ENCODE measurements at places on chromosomes 4 and X. TPM values are rescaled to one million over a fixed set of nuclear protein-coding genes. Genes with fewer than 3 reads are reported as not detected.

MBNL3 gene
- total RNA-seq: 0.11 TPM

CT55 gene
- not detected for total RNA-seq

GRCh38 chrX:10847333-10847732 is 226.9 kb upstream of the MID1 start:
- DNase-seq: no peak

GRCh38 chr4:35970366-35970960 is 273.9 kb downstream of the ARAP2 start:
- no peak for DNase-seq

- DNase-seq: no peak
Observed at GRCh38 chr4:41207291-41207831, 7.0 kb downstream of the APBB2 start.

Data from SJSA1 (cell line).